ENCODE measurements at places on chromosomes 5 and 9.

- peak; percentile 11 for DNase-seq
Measured at GRCh38 chr5:76583163-76584047, 39.8 kb downstream of the F2RL2 start.

GRCh38 chr5:31962871-31963307 lies 211.2 kb downstream of the GOLPH3 start:
- DNase-seq, result no peak

DNA sequence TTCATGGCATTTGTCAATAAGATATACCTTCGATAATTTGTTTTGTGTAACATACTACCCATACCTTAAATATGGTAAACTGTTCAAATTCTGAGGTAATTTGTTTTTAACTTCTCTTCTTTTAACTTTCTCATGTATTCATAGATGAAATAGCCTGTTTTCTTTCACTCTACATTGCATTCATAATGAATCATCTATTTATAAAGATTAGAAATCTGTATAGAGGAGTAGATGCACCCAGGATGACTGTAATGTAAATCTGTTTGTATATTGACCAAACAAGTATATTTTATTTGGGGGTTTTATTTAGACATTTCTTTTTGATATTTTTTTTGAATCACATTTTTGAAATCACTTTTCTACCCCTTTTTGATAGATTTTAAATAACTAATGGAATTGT lies 144.6 kb downstream of the CD180 start:
- DNase-seq, result no peak

DNA sequence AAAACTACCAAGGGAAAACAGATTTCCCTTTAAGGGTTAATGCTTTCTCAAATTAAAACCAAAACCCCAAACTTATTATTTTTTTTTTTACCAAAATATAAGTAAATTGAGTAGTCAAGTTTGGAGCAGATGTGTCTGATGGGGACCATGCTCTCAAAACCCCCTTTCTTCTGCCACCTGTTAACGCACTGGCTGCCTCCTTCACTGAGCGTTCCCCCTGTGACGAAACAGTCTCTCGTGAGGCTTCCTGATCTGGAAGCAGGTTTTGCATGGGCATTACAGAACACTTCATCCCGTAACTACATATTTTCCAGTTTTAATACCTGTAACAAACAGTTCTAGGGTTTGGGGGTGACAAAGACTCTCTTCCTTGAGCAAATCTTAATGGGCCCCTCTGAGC lies 59.4 kb downstream of the ANKH start:
- DNase-seq, result no peak

GRCh38 chr5:179301796-179302195 lies 43.5 kb downstream of the ADAMTS2 start:
- no peak for DNase-seq

- DNase-seq, result no peak
Measured at GRCh38 chr5:109469896-109470662, 60.3 kb upstream of the PJA2 start.

Measured in A172 (cell line).